ENCODE measurements at places on chromosomes 5 and 9.
A peak's percentile ranks its signal among the peaks of the same experiment; 100 is the strongest.

DNA sequence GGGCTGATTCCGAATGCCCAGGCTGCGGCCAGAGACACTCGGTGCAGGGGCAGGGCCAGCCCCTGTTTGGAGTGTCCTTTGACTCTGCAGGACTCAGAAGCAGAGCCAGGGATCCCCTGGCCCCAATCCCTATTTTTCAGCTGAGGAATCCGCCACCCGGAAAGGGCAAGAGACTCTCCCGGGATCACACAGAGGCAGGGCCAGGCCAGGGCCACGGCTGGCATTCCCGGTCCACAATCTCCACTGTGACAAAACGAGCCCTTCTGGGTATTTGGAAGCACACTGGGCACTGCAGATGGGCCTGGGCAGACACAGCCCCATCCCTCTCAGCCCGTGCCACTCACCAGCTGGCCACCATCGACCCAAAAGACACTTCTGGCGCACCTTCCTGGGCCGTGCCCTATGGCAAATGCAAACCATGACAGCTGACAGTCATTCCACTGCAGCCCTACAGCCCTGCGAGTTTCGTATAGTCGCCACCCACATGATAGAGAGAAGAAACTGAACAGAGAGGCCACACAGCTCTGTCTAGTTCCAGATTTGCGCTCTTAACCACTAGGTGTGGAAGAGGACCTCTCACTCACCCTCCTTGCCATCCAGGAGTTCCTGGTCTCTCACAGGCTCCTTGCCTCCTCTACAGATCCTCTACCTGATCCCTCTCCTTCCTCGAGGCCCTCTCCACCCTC is 13.3 kb downstream of the NR5A1 start:
- DNase-seq = no peak

GRCh38 chr5:110341836-110342235 is 384.6 kb downstream of the TMEM232 start:
- no peak for DNase-seq

DNA sequence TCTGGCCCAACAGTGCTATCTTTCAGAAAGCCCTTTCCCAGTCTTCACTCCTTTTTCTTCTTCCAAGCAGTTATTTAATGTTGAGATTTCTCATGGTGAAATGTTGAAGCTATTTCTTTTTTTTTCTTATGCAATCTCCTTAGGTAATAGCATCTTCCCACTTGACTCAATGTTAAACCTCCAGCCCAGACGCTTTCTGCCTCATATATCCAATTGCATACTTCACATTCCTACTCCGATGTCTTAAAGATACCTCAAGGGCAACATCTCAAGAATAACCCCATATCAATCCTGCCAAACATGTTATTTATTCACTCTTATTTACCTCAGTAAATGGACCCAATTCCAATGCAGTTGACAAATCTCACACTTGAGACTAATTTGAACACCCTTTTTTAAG is 187.3 kb downstream of the CDH12 start:
- DNase-seq = no peak

- no peak for DNase-seq
These were observed 37.1 kb upstream of the FAM169A start for GRCh38 chr5:74903165-74903787.

DNA sequence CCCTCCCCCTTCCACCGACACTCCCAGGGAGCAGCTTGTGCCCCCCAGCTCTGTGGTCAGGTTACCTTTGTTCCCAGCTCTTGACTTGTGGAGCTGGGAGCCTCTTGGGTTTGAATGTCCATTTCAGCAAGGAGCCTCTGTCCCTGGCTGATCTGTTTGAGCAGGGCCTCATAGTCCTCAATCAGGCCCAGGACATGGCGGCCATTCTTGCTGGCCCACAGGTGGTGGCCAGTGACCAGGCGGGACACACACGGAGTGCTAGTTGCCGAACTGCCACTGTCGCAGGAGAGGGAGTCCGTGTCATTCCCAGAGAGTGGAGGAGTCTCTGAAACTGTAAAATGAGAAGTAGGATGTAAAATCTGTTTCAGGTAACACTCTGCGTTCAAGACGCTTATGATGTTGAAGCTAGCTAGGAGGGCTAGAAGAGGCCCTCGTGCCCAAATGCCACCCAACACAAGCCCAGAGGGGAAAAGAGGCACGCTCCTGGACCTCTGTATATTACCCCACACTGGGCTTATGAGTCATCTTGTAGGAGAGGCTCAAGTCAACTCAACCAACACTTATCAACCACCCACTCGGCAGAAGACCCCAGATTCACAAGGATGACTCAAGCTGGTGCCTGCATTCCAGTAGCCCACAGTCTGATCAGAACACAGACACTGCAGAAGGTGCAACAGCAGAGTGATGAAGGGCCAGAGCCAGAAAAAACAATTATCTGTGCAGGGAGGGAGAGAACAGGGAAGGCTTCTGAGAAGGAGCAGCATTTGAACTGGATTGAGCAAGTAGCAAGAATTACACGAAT is 177.0 kb downstream of the CDK5RAP2 start:
- DNase-seq = peak; percentile 94

DNA sequence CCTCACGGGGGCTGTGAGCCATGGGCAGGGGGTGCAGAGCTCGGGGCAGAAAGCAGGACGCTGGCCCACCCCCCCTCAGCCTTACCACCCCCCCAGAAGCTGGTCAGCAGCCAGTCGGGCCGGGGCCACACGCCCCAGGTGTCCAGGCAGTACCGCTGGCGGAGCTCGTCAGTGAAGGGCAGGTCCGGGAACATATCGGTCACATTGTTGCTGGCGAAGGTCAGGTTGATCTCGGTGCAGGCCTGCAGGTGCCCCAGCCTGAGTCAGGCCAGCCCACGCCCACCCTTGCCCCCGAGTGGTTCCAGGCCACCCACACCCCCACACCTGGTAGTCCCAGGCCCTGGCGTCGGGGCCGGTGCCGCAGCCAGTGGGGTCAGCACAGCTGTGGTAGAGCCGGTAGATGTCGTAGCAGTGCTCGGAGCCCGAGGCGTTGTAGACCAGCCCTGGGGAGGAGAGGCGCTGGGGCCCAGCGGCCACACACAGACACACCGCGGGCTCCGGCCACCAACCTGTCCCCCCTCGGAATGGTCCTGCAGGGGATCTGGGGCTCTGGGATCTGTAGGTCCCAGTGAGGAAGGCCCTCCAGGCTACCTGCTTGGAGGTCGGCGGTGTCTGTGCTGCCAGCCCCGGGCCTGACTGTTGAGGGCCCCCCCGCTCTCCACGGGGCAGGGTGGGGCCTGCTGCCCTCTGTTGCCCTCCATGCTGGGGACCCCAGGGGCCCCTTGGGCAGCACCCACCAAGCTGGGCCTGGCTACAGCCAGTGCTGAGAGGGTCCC is 2.6 kb downstream of the DPP7 start:
- DNase-seq = no peak

DNA sequence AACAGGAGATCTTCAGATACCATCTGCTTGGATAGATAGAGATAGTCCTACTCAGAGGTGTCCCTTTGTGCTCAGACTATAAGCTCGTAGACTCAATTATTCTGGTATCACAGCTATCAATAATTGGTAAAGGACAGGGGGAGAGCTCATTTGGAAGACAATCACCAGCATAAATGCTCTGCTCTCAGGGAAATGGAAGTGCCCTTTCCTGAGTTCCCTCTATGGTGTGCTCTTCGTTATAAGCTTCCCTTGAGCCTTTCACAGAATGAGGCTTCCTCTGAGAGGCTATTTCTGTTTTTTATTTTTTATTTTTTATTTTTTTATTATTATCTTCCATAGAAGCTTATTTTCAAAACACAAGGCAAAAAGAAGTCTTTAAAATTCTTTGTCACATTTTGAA is 1155.7 kb upstream of the DMAC1 start:
- no peak for DNase-seq

DNA sequence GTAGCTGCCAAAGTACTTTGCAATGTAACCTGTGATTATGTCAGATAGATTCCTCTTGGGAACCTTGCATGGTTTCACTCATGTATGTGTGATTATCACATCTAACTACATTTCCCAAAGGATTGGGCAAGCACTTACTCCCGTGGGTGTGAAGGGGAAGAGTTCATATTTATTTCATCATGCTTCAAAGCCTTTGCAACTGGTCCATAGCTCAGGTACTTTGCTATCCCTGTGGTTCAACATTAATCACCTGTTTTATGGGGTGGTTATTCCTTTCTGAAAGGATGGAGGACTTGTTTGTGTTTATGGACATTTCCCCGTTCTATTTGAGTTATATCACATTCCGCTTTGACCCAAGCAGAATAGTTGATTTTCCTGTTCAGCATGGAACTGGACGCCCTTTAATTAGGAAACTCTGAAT is 13.6 kb upstream of the ERMP1 start:
- no peak for DNase-seq

DNA sequence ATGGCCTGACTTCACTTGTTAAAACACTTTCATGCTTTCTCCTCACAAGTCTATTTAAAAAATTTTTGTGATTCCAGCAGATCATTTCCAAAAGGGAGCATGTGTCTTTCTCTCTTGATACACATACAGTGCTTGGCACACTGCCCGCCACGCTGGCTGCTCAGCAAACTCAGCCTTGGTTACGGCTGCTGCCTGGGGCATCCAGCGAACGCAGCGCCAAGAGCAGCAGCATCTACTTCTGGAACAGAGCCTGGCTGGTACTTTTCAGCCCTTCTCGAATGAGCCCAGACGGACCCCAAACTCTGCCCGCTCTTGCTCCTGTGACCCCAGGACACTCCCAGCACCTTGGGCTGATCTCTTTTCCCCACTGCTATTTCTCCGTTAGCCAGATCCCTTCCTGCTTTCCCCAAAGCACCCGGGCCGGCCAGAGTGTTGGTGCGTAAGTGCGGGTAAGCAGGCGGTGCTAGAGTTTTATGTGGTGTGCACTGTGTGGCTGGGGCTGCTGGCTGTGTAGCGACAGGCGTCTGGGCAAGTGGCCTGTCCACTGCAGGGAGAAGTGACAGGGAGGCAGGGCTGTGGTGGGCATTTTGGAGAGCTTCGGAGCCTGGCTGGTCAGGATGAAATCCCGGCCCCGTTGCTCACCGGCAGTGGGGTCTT is 73.2 kb downstream of the SH3PXD2B start:
- no peak for DNase-seq

- DNase-seq = no peak
These were observed 160.0 kb downstream of the CDH12 start for GRCh38 chr5:22693121-22693520.

GRCh38 chr9:5976674-5977397 is 38.6 kb downstream of the RANBP6 start:
- no peak for DNase-seq

- peak; percentile 60 for DNase-seq
These were observed 14.9 kb upstream of the WNT8A start for GRCh38 chr5:138068742-138069600.
